ENCODE measurements at places on chromosomes 16 and 17.

DNA sequence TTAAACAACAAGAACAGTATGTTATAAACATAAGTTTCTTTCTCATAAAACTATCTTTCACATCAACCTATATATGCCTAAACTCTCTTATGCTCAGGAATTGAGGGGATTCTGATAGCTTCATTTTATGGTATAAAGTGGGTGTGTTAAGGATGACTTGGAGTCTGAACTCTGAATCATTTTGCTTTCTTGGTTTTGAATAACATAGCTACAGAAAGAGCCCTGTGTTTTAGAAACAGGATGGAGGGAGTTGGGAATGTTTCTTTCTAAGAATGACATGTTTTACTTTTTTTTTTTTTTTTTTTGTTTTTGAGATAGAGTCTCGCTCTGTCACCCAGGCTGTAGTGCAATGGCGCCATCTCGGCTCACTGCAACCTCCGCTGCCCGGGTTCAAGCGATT lies 50.1 kb downstream of the RHOT1 start:
- no peak for DNase-seq

- peak; percentile 24 for DNase-seq
These were observed 824 bp upstream of the MPP2 start for GRCh38 chr17:43907998-43908721.

DNA sequence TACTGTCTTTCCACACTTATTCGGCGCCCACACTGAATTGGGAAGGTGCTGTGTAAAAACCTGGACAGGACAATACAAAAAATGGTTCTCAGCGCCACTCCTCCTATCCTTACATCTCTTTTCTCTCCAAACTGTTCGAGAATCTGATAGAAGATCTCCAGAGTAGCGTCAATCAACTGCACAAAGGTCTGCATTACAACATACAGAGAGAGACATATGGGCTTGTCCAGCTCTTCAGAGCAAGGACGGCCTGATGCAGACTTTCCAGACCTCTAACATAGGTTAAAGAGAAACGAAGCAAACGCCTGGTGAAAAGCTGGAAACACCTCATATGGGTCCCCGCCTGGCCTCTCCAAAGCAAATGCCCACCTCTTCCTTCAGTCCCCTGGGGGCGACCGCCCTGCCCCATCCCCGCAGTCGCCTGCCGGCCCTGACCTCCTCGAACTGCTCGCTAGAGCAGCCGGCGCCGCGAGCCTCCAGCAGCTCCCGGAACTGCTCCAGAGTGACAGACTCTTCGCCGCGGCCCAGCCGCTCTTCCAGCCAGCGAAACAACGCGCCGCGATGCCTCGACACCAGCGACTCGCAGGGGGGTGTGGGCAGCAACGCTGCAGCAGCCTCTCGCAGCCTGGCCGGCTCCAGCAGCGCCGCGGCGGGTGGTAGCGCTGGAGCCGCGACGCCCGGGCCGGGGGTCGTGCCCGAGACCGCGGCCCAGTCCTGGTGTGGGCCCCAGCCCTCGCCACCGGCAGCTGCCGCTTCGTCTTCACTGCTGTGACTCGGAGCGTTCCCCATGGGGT lies 526 bp downstream of the ZZEF1 start:
- DNase-seq = no peak

DNA sequence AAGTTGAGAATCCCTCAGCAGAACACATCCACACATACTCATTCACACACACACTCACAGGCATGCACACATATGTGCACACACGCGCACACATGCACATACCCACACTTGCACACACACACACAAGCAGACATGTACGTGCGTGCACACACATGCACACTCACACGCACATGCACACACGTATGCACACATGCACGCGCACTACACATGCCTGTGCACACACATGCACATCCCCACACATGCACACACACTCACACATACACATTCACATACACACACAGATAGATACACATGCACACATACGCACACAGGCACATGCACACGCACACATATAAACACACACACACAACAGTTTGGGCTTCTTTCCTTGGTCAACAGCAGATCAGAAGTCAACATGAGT lies 24.0 kb downstream of the GSG1L start:
- no peak for DNase-seq

- DNase-seq = no peak
These were observed 26.9 kb upstream of the SPATA32 start for GRCh38 chr17:45288825-45289224.

GRCh38 chr17:43766413-43767052 lies 7.9 kb upstream of the SOST start:
- no peak for DNase-seq

GRCh38 chr17:29807520-29808361 lies 122.3 kb downstream of the SSH2 start:
- DNase-seq = peak; percentile 23

DNA sequence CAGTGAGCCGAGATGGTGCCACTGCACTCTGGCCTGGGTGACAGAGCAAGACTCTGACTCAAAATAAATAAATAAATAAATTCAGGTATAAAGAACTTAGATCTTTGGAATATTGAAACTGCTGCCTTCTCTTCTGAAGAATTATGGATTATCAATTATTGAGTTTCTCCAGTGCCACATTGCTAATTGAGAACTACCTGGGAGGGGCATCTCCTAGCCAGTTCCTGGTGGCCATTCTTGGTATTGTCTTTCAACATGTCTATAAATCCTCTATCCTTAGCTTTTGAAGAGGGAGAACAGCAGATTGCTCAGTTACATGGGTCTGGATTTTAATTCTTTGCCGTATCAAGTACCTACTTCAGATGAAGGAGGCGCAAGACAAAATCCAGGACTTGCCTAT lies 29.2 kb downstream of the CALCOCO2 start:
- no peak for DNase-seq

- DNase-seq = no peak
These were observed 46.7 kb downstream of the RTN4RL1 start for GRCh38 chr17:1978396-1978949.

DNA sequence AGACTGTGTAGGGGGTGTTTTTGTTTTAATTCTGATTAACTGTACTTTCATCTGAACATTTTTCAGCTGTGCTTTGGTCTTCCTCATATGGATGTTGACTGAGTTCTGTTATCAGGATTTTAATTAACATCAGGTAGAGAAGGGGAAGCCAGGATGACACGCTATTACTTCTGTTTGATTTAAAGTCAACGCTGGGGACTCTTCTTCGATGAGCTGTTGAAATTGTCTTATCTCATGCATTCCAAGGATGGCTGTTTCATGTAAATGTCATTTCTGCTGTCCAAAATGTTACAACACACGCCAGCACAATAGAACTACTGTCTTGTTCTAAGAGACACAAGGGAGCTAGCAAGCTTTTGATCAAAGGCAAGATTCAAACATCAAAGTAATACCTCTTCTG lies 263.3 kb upstream of the CDH5 start:
- no peak for DNase-seq

GRCh38 chr17:51487947-51488346 lies 227.6 kb downstream of the UTP18 start:
- no peak for DNase-seq

DNA sequence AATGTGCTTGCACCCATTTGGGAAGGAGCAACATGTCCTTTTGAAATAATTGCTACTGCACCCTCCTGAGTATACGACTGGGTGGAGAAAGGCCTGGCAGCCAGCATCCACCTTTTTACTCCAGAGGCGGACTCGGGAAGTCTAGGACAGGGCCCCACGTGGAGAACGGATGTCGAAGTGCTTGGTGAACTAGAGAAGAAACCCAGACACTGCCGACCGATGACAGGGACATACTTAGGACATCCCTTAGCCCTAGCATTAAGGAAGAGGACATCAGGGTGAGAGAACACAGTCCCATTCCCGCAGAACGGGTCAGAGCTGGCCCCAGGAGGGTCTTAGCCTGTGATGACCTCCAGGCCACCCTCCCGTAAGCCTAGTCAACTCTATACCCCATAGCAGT lies 3.8 kb downstream of the YBX2 start:
- DNase-seq = no peak

DNA sequence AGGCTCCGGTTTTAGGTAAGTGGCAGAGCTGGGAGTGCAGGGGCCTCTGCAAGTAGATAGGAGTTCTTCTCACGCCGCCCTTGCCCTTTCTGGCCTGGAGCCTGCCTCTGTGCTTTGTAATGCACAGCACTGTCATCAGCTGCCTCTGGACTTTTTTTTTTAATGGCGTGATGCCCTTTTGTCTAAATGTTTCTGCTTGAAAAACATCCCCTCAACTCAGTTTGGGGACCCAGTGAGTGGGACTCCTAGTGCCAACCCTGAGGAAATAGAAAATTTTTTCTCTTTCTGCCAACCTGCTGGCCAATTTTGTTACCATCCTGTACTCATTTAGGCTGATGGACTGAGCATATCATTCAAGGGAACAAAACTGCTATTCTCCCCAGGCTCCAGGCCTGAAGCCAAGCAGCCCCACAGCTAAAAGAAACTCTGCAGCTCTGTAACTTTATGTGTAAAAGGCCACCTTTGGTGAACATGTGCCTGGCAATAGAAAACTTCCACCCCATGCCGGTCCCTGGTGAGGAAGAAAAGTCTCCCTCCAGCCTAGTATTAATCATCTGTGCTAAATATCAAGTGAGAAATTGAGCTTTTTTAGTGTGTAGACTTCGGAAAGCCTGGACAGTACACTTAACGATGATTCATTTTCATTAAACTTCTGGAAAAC lies 22.5 kb downstream of the SLC6A2 start:
- DNase-seq = no peak
